ENCODE measurements at places on chromosomes 11 and 22.

DNA sequence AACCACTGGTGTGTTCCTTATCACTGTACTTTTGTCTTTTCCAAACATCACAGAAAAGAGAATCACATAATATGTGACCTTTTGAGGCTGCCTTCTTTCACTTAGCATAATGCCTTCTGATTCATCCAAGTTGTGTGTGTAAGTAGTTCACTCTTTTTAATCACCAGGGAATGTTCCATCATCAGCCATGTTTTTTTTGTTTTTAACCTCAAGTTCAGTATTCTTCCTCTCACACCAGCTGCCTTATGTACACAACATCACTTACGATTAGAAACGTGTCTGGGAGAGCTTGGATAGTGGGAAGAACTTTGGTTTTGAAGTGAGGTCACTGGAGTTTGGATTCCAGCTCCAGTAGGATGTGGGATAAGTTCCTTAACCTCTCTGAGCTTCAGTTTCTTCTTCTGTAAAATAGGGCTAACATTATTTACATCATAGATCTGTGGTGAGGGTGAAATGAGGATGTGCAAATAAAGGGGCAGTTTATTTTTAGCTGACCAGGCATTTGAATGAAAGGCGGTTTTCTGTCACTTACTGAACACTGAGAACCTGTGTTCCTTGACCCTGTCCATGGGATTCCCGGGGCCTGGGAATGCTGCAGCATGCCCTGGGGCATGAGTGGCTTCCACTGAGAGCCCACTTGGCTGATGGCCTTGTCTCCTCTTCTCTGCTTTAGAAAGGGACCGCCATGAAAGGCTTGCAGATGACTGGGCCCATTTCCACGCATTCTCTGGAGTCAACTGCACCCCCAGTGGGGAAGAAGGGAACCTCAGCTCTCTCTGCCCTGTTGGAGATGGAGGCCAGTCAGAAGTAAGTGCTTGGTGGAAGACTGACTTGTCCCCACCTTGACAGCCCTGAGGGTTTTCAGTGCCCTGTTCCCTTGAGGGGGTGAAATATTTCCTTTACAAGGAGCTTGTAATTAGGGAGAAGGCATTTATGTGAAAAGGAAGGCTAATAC is 92.6 kb downstream of the DEPDC5 start:
- no peak for DNase-seq

DNA sequence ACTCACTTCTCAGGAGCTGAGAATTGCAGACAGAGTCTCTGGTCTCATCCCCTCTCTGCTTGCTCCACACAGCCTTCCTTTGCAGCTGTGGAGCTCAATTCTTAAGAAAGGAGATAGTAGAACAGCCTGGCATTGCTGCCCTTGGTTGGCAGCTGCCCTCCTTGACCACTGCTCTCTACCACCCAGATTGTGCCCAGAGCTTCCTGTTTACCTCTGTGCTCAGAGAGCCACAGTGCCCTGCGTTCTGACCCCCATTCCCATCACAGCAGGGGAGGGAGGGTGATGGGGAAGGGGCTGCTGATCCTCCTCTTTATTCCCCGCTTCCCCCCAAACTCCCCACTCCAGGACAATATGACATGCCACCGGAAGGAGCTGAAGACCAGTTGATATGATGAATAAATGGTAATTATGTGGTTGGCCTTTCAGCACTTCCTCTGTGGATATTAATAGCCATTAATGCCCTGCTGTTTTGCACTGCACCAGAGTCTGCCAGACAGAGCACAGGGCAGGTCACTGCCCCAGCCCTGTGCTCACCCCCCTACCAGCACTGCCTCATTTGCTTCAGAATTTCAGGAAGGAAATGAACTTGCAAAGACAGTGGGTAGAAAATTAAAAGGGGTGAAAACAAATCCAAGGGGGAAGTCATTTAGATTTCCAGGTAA is 426.8 kb upstream of the CADM1 start:
- DNase-seq: no peak

- DNase-seq: no peak
Observed at GRCh38 chr22:48528221-48528915, 1299.3 kb downstream of the BRD1 start.

DNA sequence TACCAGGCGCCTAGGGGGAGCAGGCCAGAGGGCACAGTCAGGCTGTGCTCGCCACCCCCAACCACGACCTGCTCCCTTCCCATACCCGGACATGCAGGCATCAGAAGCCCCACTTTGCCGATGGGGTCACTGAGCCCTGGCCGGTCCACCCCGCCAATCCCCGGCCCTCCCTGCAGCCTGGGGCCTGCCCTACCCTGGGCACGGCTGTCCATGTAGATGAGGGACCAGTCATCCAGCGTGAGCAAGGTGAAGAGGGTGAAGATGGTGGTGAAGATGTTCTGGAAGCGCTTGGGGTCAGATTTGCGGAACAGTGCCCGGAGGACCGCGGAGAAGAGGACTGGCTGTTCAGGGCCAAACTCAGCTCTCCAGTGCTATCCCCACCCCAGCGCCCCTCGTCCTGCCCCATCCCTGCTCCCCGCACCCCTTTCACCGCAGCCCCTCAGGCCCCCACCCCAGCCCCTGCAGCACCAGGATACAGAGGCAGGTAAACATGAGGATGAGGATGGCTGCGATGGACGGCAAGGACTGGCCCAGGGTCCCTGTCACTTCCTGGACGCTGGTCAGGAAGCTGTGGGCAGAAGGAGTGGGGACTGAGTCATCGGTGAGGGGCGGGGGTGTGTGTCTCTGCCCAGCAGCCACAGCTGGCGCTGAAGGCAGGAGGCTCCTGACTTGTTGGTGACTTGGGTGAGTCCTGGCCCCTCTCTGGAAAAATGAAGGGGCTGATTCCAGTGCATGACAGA is 5.5 kb downstream of the CATSPER1 start:
- no peak for DNase-seq

GRCh38 chr22:42078469-42079318 is 806 bp upstream of the SMDT1 start:
- DNase-seq: no peak

DNA sequence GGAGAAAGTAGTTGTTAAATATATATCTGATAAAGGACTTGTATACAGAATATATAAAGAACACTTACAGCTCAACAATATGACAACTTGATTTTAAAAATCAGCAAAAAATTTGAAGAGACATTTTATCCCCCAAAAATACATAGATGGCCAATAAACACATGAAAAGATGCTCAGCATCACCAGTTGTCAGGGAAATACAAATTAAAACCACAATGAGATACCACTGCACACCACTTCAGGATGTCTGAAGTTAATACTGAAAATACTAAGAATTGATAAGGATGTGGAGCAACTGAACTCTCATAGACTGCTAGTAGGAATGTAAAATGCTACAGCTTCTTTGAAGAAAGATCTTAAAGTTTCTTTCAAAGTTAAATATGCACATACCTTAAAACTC is 49.2 kb downstream of the KREMEN1 start:
- peak; percentile 6 for DNase-seq

DNA sequence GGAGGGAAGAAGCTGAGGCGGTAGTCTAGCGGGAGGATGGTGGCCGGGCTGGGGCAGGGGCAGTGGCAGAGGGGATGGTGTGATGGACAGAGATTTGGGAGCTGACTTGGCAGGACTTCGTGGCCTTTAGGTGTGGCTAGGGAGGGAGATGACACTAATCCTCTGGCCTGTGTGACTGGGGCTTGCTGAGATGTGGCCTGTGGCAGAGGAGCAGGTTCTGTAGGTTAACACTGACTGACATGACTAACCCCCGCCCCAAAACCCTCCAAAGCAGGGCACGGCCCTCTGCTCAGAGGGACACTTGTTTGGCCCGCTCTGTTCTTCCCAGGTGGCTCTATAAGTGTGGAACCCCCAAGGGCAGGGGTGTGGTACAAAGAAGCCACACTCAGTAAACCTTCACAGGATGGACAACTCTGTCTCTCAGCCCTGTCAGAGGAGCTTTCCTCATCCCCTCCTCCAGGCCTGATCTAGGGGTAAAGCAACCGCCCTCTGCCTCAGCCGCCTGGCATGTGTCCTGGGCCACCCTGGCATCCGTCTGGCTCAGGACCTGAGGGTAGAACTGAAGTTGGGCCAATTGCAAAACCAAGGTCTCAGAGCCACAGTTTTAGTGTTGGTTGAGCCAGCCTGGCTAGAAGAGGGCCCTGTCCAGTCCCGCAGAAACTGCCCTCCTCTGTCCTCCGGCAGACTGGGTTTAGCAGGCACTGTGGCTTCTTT is 15.6 kb downstream of the TOM1 start:
- DNase-seq: no peak

All from CD4-positive, alpha-beta T cell treated with Interleukin-17A for 1 hour (primary cell).